ENCODE measurements at places on chromosomes 6 and 20.

DNA sequence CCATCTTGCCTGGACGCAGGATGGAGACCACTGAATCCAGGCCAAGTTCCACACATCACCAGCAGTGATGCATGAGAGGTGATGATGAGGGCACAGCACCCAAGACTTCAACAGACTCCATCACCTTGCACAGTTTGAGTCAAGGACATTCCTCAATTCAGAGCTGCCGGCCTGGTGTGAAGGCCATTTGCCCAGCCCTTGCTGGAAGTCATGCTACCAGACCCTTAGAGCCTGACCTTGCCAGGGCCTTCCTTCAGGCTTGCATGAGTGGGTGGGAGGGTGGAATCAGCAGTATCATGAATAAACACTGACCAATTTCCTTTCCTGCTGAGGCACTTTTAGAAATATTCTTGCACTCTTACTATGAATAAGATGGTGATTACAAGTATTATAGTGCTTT, 130.2 kb upstream of the SSTR4 start:
- no peak for DNase-seq

DNA sequence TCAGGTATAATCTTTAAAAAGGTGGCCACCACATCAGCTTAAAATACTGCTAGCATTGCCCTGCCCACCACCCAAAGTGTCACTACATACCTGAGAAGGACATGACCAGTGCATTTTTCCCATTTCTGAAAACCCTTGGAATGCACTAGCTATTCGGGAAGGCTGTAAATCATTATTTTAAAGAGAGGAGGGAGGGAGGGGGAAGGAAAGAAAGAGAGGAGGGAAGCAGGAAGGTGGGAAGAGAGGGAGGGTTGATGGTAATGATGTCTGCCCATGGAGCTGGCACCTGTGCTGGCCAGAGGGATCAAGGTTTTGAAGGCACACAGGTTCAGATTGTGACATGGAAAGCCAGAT, 32.4 kb downstream of the VAPB start:
- no peak for DNase-seq

- DNase-seq, result no peak
These were observed 55.2 kb downstream of the SLX4IP start for GRCh38 chr20:10490257-10490656.

GRCh38 chr20:43727980-43728590, 1.3 kb upstream of the GTSF1L start:
- no peak for DNase-seq

DNA sequence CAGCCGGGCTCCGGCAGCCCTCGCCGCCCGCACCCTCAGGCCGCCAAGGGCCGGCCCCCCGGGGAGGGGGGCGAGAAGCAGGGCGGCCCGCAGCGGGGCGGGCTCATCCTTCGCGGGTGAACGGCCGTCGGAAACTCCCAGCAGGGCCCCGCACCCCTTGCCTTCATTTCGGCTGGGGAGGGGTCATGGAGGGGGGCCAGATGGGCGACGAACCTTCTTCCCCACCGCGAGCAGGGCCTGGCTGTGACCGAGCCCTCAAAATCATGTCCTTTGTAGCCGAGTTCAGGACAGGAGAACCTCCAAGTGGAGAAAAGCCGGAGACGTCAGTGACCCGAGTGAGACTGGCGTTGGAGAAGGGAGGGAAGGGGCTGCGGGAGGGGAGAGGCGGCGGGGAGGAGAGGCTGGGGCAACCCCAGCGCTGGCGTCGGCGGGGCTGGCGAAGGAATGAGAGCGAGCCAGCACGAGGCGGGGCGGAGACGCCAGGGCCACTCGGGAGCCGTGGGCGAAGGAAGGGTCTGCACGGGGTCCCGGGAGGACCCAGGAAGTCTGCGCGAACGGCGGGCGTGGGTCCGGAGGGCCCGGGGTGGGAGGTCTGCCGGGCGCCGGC, 571 bp upstream of the FOXC1 start:
- DNase-seq, result no peak

DNA sequence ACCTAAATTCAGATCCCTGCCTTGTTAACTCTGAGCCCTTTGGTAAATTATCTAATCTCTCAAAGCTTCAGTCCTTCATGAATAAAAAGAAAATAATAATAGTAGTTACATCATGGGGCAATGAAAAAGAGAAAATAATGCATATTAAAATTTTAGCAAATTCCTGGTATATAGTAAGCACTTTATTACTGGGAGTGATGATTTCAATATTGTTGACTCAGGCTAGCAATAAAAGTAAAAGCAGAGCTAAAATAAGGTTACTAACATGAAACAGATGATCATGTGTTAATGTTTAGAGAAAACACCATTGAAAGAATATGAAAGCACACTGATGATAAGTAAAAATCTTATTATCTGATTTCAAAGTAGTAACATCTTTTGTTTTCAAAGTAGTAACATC, 13.6 kb downstream of the GINS1 start:
- no peak for DNase-seq

GRCh38 chr6:158879180-158879579, 60.0 kb upstream of the EZR start:
- no peak for DNase-seq

- no peak for DNase-seq
These were observed 369.0 kb downstream of the PREX1 start for GRCh38 chr20:48458601-48459385.

DNA sequence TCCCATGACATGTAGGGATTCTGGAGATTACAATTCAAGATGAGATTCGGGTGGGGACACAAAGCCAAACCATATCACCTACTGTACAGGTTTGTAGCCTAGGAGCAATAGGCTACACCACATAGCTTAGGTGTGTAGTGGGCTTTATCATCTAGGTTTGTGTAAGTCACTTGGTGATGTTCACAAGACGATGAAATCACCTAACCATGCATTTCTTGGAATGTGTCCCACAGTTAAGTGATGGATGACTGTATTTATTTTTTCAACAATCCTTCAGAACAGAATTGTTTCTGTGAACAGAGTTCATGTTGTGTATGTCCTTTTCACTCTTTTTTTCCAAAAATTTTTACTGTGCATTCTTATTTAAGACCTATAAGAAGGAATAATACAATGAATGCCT, 76.1 kb downstream of the DTD1 start:
- no peak for DNase-seq

DNA sequence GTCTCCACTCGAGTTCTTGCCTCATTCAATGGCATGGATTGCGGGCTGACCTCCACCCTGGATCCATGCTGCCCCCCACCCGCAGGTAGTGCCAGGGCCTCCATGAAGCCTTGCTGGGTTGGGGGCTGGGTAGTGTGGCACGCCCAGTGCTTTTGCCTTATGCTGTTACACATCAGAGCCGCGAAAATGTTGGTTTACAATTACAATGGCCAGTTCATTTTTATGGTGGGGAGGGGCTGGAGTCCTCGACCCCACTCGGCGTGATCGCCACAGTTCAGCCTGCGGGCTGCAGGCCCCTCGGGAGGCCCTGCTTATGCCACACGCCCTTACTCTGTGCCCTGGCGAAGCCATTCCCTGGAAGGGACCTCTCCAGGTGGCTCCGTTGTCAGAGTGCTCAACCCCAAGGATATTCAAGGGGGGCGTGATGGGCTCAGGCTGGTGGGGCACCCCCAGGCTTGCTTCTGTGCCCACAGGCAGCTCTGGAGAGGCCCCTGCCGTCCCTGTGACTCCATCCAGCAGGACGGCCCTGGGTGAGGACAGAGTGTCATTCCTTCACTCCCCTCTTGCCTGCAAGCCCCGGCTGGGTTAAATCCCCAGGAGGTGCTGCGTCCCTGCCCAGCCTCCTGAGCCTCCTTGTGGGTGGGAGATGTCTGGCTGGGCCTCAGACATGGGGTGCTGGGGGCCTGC, 14.8 kb downstream of the ITPA start:
- no peak for DNase-seq

DNA sequence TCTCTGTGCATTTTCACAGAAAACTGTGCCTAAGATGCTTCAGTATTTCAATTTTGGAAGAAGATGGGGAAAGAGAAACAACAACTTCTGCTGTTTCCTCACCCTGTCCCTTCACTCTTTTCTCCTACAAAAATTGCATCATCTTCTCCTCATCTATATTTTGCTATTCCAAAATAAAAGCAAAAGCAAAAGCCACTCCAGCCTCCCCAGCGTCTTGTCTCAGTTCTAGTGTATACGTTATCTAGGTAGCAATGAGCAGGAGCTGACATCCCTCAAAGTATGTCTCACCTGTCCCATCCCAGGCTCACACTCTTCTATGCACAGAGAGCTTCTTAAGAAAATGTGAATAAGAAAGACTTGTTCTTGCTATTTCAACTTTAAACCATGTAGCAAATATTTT, 163.8 kb upstream of the TAB2 start:
- DNase-seq, result no peak

DNA sequence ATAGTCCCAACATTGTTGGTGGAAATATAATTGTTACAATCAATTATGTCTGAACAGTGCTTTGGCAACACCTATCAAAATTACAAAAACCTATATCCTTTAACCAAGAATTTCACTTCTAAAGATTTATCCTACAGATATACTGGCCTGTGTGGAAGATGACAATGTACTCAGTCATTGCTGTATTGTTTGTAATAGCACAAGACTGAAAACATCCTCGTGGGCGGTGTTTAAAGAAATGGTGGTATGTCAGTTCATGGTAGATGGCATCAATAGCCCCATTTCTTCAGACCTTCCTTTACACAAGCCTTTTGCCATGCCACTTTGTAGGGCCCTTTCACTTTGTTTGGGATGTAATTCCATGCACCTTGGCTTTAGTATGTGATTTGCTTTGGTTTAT, 9.8 kb upstream of the TPBG start:
- no peak for DNase-seq

DNA sequence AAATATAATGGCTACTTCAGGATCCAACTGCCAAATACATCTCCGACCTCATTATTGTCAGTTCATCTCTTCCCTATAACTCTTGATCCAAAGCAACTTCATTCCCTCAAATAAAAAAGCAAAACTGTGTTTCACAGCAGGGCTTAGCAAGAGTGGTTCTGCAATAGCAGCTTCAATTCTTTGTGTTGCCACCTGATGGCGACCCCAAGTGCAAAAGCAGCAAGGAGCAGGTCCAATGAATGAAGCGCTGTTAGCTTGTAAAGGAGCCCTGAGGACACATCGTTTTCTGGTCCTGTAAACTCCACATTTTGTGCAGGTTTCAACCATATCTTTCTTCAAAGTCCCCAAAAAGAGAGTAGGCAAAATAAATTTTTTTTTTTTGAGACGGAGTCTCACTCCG, 19.6 kb downstream of the RTN4IP1 start:
- peak; percentile 46 for DNase-seq

DNA sequence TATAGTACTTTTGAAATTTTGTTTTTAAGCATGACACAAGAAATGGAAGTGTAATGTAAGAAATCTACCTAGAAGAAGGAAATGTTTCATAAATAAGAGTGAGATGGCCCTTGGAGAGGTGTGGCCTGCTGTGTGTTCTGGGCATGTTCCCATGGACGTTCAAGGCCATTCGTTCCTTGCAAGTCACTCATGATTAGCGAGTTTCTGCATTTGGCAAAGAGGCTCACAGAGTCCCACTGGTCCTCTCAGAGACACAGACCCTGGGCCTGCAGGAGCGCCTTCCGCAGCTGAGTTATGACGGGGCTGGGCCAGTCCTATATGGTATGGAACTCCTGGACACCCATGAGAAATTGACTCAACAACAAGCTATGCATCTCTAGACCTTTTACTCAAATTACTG, 7.2 kb downstream of the THBS2 start:
- no peak for DNase-seq

GRCh38 chr20:9088556-9088955, 19.7 kb downstream of the PLCB4 start:
- DNase-seq, result no peak

- no peak for DNase-seq
These were observed 612.3 kb upstream of the BTBD3 start for GRCh38 chr20:11305406-11305805.

DNA sequence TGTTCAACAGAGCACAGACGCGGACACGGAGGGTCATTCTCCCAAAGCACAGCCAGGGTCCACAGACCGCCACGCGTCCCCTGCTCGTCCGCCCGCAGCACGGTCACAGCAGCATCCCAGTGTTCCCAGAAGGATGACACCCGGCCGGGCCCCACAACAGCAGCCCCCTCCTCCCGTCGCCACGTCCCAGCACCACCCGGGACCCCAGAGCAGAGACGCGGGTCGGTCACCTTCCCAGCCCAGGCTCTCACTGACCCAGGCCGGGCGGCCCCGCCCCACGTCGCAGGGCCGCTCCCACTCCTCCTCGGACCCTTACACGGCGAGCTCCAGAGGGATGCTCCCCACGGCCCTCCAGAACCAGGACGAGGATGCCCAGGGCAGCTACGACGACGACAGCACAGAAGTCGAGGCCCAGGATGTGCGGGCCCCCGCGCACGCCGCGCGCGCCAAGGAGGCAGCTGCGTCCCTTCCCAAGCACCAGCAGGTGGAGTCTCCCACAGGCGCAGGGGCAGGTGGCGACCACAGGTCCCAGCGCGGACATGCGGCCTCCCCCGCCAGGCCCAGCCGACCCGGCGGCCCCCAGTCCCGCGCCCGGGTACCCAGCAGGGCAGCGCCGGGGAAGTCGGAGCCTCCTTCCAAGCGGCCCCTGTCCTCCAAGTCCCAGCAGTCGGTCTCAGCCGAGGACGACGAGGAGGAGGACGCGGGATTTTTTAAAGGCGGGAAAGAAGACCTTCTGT, 64.3 kb downstream of the FNDC1 start:
- no peak for DNase-seq

GRCh38 chr20:7025635-7026034, 258.1 kb downstream of the BMP2 start:
- DNase-seq, result no peak

DNA sequence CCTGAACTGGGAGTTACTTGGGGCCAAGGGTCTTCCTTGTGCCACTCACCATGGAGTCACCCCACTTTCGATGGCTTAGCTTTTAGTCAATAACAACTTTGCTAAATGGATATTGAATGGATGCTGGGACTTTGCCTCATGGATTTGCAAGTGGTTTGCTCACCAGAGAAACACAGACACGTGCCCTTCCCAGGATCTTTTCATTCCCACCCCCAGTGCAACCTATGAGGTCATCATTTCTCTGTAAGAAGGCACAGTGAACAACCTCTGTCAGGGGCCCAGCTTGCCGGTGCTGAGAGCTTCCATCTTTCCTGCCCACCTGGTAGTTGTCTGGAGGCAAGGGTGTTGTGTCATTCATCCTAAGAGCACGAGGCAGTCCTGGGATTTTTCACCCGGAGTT, 256.8 kb upstream of the PMEPA1 start:
- no peak for DNase-seq

DNA sequence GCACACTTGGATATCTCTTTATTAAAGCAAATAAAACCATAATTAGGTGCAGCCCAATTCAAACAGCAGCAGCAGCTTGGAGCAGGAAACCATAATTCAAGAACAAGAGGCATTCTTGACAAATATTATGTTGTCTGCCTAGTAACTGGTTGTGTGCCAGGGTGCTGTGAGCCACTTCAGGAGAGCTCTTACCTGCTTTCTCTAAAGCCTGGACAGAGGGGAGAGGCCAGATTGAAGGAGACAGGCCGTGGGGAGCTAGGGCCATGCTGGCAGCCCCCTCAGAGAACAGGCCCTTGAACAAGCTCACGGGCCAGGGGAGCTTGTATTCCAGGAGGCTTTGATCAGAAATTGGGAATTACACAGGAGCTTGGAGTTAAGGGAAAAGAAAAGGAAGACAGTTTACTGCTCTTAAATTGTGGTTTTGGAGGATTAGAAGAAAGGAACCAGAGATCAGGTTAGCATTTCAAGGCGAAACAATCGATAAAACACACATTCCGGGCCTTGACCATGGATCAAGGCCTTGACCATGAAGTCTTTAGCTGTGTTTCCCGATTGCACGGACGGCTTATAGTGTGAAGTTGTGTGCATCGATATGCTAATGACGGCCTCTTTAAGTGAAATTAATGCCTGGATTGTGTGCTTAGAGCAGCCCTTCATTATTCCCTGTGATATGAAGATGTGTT, 69.8 kb upstream of the NKX2-2 start:
- DNase-seq, result no peak

GRCh38 chr20:21396599-21397340, 556 bp downstream of the NKX2-4 start:
- peak; percentile 42 for DNase-seq
